ENCODE measurements at places on chromosomes 3 and 15.

DNA sequence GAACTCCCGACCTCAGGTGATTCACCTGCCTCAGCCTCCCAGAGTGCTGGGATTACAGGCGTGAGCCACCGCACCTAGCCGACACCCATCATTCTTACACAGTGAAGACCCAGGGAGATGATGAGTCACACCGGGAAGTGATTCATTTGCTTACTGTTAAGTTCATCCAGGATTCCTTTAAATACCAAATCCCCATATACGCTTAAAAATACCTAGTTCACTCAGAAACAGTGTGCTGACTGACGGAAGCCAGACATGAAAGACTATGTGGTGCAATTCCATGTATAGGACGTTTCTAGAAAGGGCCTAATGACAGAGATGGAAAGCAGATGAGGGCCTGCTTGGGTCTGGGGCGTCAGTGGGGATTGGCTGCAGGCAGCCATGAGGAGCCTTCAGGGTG is 75.2 kb downstream of the APBA2 start:
- no peak for DNase-seq

- no peak for DNase-seq
These were observed 34.1 kb downstream of the ZNF710 start for GRCh38 chr15:90035095-90035839.

DNA sequence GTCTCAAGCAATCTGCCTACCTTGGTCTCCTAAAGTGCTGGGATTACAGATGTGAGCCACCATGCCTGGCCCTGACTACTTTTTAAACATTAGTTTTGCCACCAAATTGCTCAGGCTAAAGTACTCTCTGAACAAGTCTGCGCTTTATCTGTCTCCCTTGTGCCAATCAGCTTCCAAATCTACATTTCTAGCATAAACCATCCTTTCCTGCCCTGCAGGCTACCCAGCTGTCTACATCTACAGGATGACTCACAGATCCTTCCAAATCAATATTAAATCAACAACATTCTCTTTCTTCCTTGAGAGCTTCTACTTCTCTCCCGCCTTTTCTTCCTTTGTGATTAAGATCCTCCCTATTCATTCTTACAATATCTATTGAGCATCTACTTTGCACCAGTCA is 16.0 kb upstream of the ATOSA start:
- no peak for DNase-seq

- no peak for DNase-seq
These were observed 55.9 kb upstream of the NR2C2 start for GRCh38 chr3:14891135-14892132.

GRCh38 chr3:37150621-37151020 is 23.8 kb downstream of the LRRFIP2 start:
- no peak for DNase-seq

GRCh38 chr3:129282727-129283327 is 4.2 kb downstream of the HMCES start:
- no peak for DNase-seq
